Effector CD4-positive, alpha-beta T cell (primary cell): ENCODE measurements at places on chromosomes 11 and 22.
A peak's percentile ranks its signal among the peaks of the same experiment; 100 is the strongest.

- no peak for DNase-seq
Observed at GRCh38 chr22:30948930-30949342, 19.6 kb downstream of the MORC2 start.

DNA sequence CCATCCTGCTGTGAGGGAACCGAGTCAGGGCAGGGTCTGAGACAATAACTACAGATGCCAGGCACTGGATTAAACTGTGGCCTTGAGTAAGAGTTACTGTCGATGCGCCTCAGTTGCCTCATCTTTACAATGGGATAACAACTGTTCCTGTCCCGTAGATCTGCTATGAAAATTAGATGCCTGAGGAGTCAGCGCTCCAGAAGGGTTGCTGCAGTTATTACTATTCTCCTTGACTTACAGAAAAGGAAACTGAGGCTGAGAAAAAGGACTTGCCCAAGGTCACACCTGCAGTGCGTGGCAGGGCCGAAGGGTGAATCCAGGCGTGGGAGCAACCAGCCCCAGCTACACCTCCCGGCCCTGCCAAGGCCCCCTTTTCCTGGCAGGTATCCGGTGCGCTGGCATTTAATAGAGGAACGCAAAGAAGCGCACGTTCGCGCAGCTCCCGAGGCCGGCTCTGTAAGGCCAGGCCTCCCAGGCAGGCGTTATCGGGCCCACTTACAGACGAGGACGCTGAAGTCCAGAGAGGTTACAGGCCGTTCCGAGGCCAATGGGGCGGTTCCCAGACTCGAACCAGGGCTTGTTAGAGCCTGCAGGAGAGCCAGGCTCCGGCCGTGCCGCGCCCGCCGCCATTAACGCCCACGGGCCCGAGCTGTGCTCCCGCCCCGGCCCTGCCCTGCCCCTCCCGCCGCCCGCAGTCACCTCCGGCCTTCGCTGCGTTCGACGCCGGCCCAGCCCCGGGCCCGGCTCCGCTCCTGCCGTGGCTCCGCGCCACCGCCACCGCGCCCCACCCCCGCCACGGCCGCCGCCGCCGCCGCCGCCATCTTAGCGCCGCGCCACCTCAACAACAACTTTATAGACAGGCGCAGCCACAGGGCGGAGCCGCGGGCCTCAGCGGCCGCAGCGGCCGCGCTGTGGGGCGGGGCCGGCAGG lies at the start of gene C11orf68:
Gene C11orf68, minus strand, starts transcription at position 852 of the 930 bp plus-strand sequence. Its CDS starts 31 bp downstream, at position 821.
- no peak for DNase-seq

- no peak for DNase-seq
Observed at GRCh38 chr11:1382429-1382828, 7.3 kb upstream of the BRSK2 start.

DNA sequence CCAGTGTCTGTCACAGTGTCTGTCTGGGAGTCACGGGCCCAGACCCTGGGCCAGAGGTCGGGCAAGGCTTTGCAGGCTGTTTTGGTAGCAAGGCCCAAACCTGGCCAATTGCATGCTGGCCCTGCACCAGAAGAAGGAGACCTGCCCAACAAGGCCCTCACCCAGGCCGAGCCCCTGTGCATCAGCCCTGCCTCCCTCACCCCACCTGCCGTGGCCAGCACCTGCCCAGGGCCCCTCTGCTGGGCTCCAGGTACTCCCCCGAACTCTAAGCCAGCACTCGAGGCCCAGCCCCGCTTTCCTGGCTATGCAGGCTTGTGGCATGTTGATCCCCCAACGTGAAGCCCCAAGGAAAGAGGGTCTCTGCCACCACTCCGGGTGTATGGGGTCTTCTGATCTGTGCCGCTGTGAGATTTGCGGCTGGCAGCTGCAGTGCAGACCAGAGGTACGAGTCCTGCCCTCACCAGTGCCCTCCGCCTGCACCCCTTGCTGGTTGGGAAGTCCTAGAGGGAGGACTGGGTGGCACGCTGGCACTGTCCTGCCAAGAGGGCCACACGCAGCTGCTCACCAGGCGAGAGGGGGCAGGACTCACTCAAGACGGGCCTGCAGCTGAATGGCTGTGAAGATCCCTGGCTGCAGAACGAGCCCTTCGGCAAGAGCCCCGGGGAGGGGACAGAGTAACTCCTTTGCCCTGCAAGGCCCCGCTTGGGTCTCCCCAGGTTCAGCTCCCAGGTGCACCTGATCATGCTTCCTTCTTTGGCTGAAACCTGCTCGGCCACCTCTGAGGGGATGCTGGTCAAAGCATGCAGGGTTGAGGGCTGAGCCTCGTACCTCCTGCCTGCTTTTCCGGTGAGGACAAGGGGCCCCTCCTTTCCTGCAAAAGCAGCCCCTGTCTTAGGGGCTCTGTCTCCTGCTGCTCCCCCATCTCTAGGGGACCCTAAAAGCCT lies 6.7 kb upstream of the SEPTIN5 start:
- DNase-seq = no peak

DNA sequence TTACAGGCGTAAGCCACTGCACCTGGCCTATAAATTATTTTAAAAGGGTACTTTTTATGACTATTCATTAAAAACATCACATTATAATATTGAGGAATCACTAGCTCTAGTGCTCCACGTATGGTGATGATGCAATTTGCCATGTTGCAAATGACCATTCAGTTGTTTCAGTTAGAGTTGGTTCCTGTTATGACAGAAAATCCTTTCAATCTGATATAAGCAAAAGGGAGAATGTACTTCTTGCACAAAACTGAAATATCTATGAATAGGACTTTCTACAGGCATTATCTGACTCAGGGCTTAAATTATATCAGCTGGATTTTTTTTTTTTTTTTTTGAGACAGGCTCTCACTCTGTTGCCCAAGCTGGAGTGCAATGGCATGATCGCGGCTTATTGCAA lies 45.6 kb upstream of the RRM1 start:
- no peak for DNase-seq

DNA sequence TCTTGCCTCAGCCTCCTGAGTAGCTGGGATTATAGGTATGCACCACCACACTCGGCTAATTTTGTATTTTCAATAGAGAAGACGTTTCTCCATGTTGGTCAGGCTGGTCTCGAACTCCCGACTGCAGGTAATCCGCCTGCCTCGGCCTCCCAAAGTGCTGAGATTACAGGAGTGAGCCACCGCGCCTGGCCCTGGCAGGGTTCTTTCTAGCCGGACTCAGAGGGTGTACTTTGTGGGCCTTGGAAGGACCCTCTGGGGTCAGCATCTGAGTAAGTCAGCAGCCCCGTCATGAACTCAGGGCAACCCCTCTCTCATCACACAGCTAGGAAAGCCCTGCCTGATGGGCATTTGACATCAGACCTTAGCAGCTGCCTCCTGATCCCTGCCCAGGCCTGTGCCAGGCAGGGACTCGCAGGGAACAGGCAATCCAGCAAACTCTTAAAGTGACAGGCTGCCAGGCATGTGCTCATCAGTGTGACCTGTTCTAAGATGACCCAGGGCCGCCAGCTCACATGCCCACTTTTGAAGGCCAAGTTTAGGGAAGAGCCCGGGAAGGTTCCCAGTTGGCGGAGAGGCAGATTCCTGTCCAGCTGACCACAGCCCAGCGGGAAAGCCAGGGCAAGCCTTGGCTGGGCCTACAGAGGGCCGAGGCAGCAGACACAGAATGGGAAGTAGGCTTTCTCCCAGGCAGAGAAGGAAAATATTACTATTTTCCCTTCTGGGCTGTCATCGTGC lies 92.9 kb downstream of the MORC2 start:
- DNase-seq = no peak

DNA sequence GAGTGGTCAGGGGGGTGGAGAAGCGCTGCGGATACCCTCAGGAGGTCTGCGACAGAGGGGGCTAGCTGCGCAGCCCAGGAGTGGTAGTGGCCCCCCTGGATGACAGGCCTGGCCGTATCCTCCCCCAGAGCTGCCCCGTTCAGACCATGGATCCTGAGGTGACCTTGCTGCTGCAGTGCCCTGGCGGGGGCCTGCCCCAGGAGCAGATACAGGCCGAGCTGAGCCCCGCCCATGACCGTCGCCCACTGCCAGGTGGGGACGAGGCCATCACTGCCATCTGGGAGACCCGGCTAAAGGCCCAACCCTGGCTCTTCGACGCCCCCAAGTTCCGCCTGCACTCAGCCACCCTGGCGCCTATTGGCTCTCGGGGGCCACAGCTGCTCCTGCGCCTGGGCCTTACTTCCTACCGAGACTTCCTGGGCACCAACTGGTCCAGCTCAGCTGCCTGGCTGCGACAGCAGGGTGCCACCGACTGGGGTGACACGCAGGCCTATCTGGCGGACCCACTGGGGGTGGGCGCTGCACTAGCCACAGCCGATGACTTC lies 505 bp downstream of the NUDT22 start:
- DNase-seq = peak; percentile 52

DNA sequence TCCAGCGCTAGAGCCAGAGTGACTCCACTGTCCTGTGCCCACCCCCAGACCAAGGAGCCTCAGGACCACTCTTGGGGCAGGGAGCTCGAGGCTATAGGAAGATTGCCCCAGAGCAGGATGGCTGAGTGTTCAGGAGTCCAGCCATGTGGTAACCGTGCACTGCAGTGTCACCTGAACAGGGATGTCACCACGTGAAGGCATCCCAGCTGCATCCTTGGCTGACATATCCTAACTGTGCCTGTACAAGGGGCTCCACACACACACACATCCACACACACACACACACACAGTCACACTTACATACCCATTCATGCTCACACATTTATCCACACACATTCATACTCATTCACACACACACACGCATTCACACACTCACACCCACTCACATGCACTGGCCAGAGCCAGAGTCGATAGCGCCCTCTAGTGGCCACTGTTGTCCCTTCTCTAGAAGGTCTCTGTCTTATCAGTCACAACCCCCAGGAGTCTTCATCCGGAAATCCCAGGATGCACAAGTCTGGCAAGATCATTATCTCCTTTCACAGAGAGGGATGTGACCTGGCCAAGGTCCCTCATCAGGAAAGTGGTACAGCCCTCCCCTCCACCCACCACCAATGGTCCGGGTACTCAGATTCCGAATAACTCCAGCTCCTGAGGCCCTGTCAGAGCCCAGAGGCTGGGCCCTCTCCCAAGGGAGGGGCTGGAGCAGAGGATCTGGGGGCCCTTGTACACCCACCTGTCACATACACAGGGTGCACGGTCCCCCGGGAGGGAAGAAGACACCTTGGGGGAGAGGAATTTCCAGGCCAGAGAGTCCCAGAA lies 55.1 kb downstream of the IGLL5 start:
- DNase-seq = peak; percentile 74

DNA sequence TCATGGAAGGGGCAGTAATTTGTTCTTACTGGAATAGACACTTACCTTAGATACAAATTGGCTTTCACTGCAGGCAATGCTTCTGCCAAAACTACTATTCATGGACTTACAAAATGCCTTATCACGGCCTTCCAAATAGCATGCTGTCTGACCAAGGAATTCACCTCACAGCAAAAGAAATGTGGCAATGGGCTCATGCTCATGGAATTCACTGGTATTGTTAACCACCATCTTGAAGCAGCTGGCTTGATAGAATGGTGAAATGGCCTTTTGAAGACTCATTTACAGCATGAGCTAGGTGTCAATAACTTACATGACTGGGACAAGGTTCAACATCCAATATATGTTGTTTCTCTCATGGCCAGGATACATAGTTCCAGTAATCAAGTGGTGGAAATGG lies 21.9 kb downstream of the OR5B21 start:
- no peak for DNase-seq

GRCh38 chr11:103903621-103904323 lies 132.7 kb upstream of the DDI1 start:
- no peak for DNase-seq

- no peak for DNase-seq
Observed at GRCh38 chr11:117580866-117581265, 216.2 kb downstream of the DSCAML1 start.

- no peak for DNase-seq
Observed at GRCh38 chr11:1153951-1154493, 3.7 kb upstream of the MUC5AC start.

GRCh38 chr11:70535191-70535971 lies 137.1 kb downstream of the CTTN start:
- DNase-seq = no peak

- DNase-seq = no peak
Observed at GRCh38 chr11:131408025-131408640, 37.7 kb downstream of the NTM start.

DNA sequence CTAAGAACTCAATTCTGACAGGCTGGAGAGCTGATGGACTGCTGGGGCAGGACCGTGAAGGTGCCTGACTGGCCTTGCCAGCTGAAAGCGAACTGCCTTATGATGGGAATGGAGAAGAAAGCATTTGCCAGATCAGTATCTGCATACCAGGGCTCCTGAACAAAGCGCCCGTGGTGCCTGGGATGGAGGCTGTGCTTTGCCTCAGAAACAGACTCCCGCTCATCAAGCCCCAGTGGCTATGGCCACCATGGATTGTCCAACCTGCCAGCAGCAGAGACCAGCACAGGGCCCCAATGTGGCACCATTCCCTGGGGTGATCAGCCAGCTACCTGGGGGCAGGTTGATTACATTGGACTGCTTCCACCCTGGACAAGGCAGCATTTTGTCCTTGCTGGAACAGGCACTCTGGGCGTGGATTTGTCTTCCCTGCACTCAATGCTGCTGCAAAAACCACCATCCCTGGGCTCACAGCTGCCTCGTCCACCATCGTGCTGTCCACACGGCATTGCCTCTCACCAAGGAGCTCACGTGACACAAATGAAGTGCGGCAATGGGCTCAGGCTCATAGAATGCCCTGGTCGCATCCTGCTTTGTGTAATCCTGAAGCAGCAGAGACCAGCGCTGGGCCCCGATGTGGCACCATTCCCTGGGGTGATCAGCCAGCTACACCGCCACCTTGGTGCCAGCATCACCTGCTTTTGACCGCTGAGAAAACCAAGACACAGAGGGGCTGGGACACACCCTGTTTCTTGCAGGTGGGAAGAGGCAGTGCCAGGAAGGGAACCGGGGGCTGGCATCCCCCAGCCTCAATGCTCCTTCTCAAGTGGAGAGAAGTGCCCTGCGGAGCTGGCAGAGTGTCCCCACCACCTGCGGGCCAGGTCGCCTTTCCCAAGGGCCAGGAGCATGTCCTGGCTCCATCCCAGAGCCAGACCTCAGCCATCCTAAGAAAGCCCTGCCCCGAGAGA lies 1367.5 kb downstream of the BRD1 start:
- DNase-seq = no peak

- no peak for DNase-seq
Observed at GRCh38 chr11:46490666-46491065, 99.1 kb upstream of the CHRM4 start.

GRCh38 chr22:19096555-19096954 lies 25.7 kb downstream of the DGCR2 start:
- no peak for DNase-seq

GRCh38 chr22:29701155-29701999 lies 18.4 kb upstream of the CABP7 start:
- no peak for DNase-seq

DNA sequence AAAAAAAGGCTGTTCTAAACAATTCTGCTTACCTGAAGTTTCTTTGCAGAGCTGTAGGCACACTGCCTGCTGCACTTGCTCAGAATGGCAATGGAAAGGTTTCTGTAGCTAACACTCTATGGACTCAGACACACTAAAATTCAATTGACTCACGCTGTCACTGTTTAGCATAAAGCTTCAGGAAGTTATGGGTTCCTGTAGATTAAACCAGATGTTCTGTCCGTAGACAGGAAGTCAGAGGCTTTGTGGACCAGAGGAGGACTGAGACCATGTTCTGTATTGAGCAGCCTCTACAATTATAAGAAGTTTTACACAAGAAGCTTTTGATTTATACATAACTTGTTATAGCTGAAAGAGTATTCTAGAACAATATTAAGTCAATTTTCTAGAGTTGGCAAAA lies 70.4 kb downstream of the GLYATL1 start:
- DNase-seq = no peak
